T-helper 9 cell (primary cell): ENCODE measurements at places on chromosomes 7 and 10.

DNA sequence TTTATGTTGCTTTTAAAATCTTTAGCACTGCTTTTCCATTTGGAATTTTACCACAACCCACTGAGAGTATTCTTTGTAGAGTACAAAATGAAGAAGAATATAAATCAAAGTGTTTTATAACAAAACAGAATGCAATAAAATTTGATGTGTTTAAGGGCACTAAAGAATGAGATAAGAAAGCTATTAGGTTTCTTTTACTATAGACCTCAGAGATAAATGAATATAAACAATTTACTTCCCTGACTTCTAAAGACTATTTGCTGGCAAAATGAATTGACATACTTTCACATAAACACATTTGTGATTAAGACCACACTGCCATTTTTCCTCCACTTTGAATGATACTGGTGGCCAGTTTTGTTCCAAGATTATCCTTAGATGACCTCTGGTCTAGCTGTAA, 124.5 kb downstream of the ITGA8 start:
- DNase-seq: no peak

DNA sequence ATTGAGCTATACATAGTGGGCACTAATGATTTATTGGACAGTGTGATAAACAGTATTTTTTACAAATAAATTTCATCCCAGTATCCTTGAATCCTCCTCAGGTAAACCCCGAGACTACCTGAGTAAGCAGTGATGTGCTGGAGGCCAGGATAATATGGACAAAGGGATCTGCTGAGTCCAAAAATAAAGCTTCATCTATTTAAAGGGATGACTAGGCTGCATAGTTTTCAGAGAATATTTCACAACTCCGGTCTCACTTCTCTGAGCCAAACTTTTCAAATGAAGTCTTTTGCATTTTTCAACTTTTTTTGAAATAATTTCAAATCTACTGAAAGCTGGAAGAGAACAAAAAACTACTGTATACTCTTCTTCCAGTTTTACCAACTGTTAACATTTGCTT, 2.5 kb downstream of the ACTR3B start:
- no peak for DNase-seq

GRCh38 chr7:5420067-5420880, 3.4 kb downstream of the TNRC18 start:
- DNase-seq: no peak

DNA sequence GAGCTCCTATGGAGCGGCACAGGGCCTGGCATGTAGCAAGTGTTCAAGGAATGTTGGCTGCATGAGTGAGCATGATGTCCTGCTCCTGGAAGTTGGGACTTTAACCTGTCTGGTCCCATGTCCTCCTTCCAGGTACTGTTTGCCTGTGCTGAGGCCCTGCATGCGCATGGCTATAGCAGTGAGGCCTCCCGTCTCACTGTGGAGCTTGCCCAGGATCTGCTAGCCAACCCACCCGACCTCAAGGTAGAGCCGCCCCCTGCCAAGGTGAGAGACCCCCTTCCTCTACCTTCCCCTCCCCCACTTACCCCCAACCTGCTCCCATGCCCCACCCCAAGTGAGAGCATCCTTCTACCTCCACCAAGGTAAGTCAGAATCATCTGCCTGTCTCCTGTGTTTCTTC, 8.1 kb downstream of the ZSWIM8 start:
- no peak for DNase-seq

DNA sequence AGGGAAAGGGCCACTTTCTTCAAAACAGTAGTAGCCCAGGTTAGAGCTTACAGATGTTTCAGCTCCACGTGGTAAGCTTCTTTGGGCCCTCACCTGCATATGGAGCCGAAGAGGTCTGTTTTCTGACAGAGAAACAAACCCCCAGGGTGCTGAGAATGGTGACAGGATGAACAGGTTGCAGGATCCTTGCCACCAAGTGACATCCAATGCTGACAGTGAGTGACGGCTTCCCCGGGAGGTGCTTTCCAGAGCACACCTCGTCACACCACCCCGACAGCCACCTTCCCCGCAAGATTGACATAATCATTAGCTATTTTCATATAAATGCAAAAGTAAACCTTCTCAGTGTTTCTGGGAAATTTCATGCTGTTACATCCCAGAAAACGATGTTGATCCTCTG, 109.3 kb upstream of the BTBD16 start:
- no peak for DNase-seq

DNA sequence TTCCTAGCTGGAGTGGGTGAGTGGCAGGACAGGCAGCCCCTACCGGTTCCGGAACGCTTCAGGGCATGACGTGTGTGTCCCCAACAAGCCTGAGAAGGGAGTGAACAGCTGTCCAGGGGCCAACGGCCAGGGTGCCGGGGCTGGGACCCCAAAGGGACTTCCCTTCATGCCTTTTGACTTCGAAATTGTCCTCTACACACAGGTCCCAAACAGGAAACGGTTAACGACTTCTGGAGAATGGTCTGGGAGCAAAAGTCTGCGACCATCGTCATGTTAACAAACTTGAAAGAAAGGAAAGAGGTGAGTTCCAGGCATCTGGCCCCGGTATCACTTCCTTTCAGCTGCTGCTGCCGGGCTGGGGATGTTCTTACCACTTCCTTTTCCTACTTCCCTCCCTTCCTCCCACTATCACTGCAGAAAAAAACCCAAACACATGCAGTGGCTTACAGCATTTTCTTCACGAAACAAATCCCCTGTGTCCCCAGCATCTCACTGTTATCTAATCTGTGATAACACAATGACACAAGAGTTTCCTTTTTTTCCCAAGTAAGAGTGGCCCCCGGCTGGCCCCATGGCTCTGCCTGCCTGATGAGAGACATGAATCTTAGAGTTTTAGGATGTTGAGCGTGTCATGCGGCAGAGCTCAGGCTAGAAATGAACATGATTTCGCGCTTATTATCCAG, 63.2 kb downstream of the MKI67 start:
- peak; percentile 34 for DNase-seq

DNA sequence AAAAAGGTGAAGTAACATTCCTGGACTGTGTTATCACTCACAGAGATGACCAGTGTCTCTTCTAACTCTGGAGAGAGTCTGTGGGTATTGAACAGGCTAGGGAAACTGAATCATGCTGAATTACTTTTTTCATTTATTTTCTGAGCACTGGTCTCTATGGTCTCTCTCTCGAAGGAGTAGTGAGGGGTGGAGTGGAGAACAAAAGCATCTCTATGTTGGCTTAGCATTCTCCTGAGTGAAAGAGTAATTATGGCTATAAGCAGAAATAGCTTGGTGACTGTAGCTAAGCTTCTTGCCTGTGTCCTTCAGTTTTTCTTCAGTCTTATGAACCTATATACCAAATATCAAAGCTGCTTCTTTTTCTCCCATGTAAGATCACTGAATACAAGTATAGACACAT, 64.6 kb upstream of the PTN start:
- DNase-seq: no peak

GRCh38 chr7:150330211-150330885, 7.0 kb upstream of the ACTR3C start:
- no peak for DNase-seq

- DNase-seq: no peak
Measured at GRCh38 chr10:21754410-21755011, 220.5 kb downstream of the MLLT10 start.

GRCh38 chr10:128498378-128498730, 372.1 kb upstream of the MKI67 start:
- no peak for DNase-seq

GRCh38 chr10:78259391-78259790, 225.7 kb downstream of the RPS24 start:
- DNase-seq: no peak

DNA sequence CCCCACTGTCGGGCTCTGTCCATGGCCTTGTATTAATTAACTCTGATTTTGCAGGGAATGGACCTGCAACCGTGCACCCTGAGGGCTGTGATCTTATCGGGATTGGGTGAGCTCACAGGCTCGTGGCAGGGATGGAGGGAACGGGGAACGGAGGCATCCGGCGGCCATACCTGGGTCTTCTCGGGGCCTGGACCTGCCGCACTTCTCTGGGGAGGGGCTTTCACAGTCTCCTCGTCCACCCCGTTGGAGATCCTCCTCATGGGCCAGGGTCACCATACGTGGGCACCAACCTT, 57.5 kb upstream of the SHH start:
- DNase-seq: no peak

GRCh38 chr10:22183771-22184461, 33.9 kb downstream of the EBLN1 start:
- DNase-seq: no peak

DNA sequence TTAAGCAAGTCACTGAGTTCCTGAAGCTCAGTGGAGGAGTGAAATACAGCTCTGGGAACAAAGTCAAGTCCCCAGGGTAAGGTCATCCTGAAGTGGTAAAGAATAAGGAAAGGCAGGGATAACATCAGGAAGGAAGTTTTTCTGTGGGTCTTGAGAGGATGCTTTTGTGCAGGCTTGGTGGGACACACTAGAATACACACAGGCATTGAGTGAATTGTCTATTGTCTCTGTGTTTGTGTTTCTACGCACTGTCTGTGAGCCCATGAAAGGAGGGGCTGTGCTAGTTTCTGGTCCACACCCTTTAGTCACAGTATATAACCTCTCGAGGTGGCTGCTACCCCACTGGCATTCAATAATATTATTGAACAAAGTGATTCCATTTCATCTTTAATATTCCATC, 95.8 kb upstream of the ABCB5 start:
- no peak for DNase-seq

DNA sequence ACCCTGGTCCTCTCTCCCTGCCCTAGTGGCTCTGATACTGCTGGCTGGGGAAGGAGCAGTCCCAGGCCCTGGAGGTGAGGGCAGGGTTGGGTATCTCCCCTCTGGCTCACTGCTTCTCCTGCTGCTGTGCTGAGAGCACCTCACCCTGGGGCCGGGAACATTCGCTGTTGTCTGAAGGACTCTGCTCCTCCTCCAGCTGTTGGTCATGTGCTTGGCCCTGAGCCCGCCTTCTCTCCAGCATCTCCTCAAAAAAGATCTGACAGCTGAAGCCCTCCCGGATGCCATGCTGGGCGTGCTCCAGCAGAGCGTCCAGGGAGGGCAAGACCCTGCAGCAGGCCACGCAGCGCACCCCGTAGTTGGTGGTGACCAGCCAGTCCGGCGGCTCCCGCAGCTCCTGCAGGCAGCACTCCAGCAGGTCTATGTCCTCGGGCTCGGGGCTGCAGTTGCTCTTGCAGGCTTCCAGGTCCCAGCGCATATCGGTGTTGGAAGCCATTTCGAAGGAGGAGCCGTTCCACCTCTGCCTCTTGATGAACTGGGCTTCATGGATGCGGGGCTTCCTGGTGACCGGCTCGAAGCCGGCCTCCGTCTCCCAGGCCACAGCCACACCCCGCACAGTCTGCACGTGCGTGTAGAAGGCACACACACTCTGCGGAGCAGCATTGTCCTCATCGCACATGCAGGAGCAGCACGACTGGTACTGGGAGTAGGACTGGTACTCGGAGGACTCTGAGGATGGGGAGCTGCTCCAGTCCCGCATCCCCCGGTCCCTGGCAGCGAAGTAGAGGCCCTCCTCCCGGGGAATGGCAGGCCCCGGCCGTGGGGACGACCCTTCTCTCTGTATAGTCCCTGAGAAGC, 2.1 kb downstream of the FAM170B start:
- no peak for DNase-seq

DNA sequence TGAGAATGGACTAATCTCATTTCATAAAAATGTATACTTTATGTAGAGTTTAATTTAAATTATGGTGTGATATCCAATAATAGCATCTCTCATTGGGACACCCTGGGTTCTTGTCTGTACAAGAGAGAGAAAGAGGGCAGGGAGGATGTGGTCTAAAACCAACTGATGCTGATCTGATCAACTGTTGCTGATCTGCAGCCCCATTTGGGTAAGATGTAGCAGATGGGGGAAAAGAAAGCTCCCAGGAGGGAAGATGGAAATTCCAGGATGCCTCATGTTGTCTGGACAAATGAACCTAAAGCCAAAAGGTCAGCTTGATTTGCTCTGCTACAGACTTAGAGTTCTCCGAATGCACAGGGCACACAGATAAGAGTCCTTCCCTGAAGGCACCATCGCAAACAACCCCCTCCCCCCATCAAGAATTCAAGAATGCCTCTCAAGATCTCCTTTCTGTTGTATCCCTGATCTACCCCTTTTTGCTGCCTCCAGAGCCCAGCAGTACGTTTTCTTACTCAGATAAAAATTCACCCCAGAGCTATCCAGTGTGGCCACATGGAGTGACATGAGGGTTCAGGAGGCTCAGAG, 171.4 kb upstream of the INHBA start:
- no peak for DNase-seq

DNA sequence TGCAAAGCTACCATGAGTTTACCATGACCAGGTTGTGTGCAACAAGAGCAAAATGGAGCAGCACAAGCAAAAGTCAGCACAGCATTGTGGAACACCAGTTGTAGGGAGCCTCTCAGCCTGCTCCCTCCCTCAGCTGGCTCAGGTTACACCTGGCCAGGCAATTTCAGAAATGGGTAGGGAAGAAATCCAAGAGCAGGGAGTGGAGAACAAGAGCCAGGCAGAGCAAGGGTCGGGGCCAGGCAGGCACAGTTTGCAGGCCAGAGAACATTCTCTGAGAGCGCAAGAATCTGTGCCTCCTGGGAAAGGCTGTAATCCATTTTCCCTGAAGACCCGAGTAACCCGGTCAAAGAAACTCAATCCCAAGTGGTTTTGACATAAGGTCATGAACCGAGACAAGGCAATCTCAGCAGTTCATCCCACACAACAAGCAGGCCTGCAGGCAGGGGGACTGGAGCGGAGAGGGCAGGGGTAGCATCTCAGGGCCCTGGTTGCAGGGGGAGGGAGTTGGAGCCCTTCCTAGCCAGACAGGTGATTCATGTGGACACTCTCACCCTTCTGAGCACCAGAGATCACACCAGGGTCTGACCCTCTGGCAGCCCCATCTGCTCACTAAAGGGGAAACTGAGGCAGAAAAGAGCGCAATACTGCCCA, 258.4 kb downstream of the PLXNA4 start:
- no peak for DNase-seq

- DNase-seq: no peak
Measured at GRCh38 chr10:125137601-125138438, 22.5 kb downstream of the CTBP2 start.

GRCh38 chr10:17742918-17743317, 9.1 kb upstream of the TMEM236 start:
- peak; percentile 65 for DNase-seq

DNA sequence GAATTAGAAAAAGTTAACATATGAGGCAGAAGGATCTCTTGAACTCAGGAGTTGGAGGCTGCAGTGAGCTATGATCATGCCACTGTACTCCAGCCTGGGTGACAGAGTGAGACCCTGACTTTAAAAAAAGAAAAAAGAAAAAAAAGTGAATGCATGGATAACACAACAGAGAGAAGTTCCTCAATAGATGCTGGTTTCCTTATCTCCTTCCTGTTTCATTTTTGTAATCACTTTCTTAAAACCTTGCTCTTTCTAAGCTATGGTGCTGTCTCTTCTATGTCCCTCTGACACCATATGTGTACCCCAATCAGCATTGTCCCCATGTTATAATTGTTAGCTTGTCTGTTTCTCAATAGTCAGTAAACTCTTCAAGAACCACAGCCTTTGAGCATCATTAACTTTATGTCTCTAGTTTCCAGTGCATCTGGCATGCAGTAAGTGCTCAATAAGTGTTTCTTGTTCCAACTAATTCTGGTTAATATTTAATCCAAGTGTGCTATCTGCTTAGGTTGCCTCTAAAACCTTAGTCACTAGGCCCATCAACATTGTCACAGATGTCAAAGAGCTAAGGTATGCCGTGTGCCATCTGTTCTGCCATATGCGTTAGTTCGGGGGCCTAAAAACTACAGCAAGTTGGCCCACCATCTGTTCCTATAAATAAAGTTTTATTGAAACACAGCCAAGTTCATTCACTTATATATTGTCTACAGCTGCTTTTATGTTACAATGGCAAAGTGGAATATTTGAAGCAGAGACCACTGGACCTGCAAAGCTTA, 36.2 kb downstream of the MPP7 start:
- no peak for DNase-seq

- DNase-seq: no peak
Measured at GRCh38 chr7:34130558-34131295, 225.4 kb downstream of the BMPER start.
